Hair follicular keratinocyte (primary cell): ENCODE measurements at places on chromosomes 4 and X. TPM values are rescaled to one million over a fixed set of nuclear protein-coding genes. Genes with fewer than 3 reads are reported as not detected.

Gene PRR32
- total RNA-seq, result not detected in 2 replicates

Gene PDLIM3
- total RNA-seq, result 0.68 and 1.1 TPM in 2 replicates

Gene GLRA2
- total RNA-seq, result not detected in 2 replicates

Gene AR
- 0.23 TPM in 1 of 2 replicates, not detected in the other for total RNA-seq

Gene ABCB7
- 29.5 and 37.8 TPM in 2 replicates for total RNA-seq

Gene KCNIP4
- 0.39 TPM in 1 of 2 replicates, not detected in the other for total RNA-seq

Gene NIPAL1
- total RNA-seq, result 9.4 and 13.7 TPM in 2 replicates

Gene CLDN34
- not detected in 2 replicates for total RNA-seq

Gene RHOXF2
- total RNA-seq, result not detected in 2 replicates

Gene C4orf50
- total RNA-seq, result not detected in 2 replicates

Gene XK
- total RNA-seq, result 0.39 and 0.46 TPM in 2 replicates

Gene SOD3
- not detected in 2 replicates for total RNA-seq

Gene PYURF
- total RNA-seq, result 59.6 and 83.4 TPM in 2 replicates

Gene CFP
- total RNA-seq, result not detected in 2 replicates

Gene PLK4
- 4.6 and 13.1 TPM in 2 replicates for total RNA-seq

Gene RPS6KA3
- total RNA-seq, result 22.0 and 24.4 TPM in 2 replicates

Gene LRCH2
- 0.04 TPM in 1 of 2 replicates, not detected in the other for total RNA-seq

Gene UNC5C
- 0.04 TPM in 1 of 2 replicates, not detected in the other for total RNA-seq

Gene SPIN4
- total RNA-seq, result 5.5 and 5.7 TPM in 2 replicates

Gene PCDH18
- under 0.01 and 0.42 TPM in 2 replicates for total RNA-seq

Gene TBX22
- total RNA-seq, result not detected in 2 replicates

Gene PHOX2B
- not detected in 2 replicates for total RNA-seq

Gene GAGE12J
- not detected in 2 replicates for total RNA-seq

Gene EIF1AX
- 33.4 and 52.6 TPM in 2 replicates for total RNA-seq

Gene CSAG3
- not detected in 2 replicates for total RNA-seq

Gene SLC26A1
- total RNA-seq, result not detected in 2 replicates
